Kidney epithelial cell (primary cell): ENCODE measurements at places on chromosomes 7 and 10.

- DNase-seq: no peak
Measured at GRCh38 chr10:44194435-44194834, 190.5 kb downstream of the CXCL12 start.

- DNase-seq: no peak
Measured at GRCh38 chr10:131703541-131703940, 197.3 kb upstream of the PPP2R2D start.

GRCh38 chr7:43077732-43078391, 34.6 kb upstream of the HECW1 start:
- DNase-seq: no peak

DNA sequence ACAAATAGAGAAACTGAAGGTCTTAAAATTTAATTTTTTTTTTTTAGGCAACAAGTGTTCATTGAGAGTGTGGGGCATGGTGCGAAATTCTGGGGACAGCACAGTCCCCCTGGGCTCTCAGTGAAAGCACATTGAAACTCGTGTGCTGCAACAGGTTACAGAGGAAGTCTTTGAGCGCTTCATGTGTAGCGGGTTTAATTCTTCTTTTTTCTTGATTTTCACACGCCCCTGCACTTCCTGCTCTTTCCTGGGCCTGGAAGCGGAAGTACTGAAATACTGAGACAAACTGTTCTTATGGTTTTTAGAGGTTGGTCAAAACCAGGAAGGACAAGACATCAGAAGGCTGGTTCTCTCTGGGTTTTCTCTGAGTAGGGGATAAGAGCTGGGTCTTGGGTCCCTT, 203.5 kb downstream of the PTEN start:
- DNase-seq: no peak

GRCh38 chr10:112857493-112857892, 92.6 kb upstream of the TCF7L2 start:
- no peak for DNase-seq

DNA sequence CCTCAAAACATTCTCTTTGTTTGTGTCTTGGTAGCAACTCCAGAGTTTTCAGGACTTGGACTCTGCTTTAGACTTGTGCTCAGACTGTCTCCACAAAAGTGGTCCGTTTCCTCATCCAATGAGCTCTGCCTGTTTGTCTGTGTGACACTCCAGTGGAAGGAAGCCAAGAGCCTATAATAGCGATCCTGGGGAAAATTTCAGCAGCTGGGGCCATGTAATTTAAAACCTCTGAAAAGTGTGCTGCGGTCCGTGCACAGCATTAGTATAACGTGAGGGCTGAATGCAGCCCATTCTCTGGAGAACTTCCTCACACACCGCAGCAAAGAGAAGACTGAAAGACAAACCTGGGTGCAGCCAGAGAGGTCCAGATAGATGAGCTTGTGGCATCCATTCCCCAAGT, at the start of gene LRRC17:
Gene LRRC17 (plus strand): TSS at position 259 of the 400 bp plus-strand sequence. CDS start 20,914 bp downstream, outside the sequence.
- DNase-seq: peak; percentile 68

- no peak for DNase-seq
Measured at GRCh38 chr10:91604553-91605534, 28.0 kb downstream of the PPP1R3C start.
